Brain (organoid and tissue), 16 donors: ENCODE measurements at places on chromosomes 16 and 17.

DNA sequence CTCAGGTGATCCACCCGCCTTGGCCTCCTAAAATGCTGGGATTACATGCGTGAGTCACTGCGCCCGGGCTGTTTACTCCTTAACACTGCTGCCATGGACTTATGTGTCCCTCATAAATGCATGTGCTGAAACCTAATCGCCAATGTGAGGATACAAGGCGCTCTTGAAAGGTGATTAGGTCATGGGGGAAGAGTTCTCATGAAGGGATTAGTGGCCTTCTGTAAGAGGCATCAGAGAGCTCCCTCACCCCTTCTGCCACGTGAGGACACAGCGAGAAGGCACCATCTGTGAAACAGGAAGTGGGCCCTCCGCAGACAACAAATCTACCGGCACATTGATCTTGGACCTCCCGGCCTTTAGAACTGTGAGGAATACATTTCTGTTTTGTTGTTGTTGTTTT lies 19.1 kb downstream of the ITPRIPL2 start:
- DNase-seq, result no peak

DNA sequence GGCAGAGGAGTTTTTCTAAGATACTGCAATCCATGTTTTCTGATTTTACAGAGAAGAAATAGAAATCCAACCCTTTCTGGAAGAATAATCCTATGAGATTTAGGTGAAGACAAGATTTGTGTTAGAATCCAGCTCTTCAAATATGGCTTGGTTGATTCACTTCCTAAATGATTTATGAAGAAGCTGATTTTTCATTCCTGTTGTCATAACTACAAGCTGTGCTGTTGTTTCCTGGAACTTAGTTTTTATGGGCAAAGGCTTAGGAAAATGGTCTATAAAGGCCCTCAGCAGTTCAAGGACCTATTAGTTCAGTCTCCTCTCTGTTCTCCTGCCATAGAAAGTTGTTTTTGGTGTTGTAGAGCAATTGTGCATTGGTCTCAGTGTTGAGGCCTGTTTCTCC lies 174.2 kb upstream of the FAM20A start:
- no peak for DNase-seq

DNA sequence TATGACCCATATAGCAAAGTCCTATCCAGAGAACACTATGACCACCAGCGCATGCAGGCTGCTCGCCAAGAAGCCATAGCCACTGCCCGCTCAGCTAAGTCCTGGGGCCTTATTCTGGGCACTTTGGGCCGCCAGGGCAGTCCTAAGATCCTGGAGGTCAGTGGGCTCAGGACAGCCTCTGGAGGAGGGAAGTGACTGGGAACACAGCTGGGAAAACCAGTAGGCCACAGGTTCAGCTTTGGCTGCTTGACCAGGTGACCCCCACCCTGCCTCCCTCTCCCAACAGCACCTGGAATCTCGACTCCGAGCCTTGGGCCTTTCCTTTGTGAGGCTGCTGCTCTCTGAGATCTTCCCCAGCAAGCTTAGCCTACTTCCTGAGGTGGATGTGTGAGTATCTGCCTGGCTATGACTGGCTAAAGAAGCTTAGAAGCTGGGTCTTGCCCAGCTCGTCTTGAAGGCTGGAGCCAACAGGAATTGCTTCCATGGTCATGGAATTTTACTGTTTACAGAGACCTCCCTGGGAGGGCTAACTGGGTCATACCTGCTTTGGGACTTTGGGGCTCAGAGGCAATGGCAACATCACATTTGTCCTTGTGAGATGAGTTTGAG lies 1.5 kb upstream of the OVCA2 start:
- no peak for DNase-seq

GRCh38 chr17:29628644-29629043 lies 5.9 kb upstream of the CORO6 start:
- peak; percentile 68 for DNase-seq

DNA sequence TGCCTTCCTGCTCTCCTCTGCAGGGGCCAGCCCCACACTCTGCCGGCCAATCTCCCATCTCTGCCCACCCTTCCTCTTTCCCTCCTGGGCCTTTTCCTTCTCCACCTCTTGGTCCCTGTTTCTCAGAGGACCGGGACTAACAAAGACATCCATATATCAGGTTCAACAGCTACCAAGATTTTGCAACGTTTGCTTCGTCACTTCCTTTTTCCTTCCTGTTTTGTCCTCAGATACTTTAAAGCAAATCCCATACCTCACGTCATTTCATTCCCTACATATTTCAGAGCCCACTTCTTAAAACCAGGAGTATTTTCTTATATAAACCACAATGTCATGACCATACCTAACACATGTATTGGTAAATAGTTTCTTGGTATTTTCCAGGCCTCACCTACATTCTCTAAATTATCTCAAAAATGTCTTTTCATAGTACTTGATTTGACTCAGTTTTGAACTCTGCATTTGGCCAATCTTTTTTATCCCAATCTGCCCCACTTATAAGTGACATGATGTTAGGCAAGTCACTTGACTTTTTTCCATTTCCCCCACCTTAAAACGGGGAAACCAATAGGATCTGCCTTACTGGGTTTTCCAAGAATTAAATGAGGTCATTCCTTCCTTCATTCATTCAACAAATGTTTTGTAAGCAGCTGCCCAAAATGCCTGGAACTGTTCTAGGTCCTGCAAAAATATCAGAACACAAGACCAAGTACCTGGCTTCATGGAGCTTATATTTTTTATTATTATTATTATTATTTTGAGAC lies 7.2 kb upstream of the USP10 start:
- no peak for DNase-seq
